ENCODE measurements at places on chromosomes 2 and 18. TPM values are rescaled to one million over a fixed set of nuclear protein-coding genes. Genes with fewer than 3 reads are reported as not detected.
A peak's percentile ranks its signal among the peaks of the same experiment; 100 is the strongest.

DNA sequence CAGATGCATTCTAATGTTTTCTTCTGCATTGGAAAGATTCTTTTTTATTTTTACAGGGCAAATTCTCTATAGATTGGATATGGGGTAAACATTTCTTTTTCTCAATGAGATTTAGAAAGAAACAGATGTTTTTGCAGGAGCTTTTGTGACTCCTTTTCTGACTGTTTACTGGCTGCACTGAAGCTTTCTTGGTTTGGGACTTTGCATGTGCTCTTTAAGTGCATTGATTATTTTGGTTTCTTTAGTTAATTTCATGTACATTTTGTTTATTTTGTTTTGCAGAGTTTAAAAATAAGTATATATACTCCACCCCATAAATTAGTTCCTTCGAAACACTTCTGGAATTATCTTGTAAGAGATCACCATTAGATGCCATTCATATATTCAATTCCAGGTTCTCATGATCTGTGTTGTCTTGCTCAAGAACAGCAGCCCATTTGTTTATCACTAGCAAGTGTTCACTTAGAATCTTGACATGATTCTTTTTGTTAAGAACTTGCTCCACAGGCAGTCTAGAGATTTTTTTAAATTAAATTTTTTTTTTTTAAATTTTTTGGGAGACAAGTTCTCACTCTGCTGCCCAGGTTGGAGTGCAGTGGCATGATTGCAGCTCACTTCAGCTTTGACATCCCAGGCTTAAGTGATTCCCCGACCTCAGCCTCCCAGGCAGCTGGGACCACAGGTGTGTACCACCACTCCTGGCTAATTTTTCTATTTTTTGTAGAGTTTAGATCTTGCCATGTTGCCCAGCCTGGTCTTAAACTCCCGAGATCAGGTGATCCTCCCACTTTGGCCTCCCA lies 233.7 kb downstream of the MYCN start:
- H3K4me3 ChIP-seq: no peak overlapping the region
- no peaks in the 10 kb centered on the region for H3K27me3 ChIP-seq
- DNase-seq: no peak

DNA sequence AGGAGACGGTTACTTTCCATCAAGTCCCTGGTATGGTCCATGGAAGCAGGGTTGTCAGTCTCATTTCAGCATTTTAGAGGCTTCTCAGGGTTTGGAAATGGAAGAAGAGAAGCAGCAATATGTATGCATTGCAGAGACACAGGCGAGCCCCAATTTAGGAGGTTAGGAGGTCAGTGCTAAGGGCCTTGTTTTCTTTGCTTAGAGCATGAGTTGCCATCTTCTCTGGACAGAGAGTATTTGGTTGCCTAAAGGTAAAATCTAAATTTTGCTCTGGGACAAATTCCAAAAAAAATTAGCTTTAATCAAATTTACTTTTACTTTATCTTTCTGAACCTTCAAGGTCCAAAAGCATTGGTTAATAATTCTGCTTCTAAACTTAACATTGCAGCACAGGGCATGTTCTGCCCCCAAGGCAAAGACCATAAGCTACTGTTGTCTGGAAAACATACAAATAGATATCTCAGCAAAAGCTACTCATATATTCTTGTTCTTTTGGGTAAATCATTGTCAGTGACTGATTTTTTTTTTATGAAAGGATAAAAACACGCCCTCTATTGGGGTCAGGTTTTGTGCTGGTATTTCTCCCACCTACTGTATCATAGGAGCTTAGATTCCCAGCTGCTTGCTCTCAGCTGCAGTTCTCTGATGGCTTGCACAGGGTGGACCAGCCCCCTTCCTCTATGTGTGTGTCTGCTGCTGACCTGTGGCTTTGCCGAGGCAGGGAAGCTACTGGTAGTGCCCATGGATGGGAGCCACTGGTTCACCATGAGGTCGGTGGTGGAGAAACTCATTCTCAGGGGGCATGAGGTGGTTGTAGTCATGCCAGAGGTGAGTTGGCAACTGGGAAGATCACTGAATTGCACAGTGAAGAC lies at the start of gene UGT1A9:
Gene UGT1A9 (plus strand): TSS at position 609 of the 872 bp plus-strand sequence. CDS start 37 bp downstream, at position 646.
- no peak within 1 kb of the TSS for H3K4me3 ChIP-seq
- no peak for DNase-seq
- peaks cover 18% of the 10 kb centered on the region for H3K27me3 ChIP-seq
- H3K36me3 ChIP-seq: no peaks in the 10 kb centered on the region
- H3K27ac ChIP-seq: no peak within 1 kb of the TSS

DNA sequence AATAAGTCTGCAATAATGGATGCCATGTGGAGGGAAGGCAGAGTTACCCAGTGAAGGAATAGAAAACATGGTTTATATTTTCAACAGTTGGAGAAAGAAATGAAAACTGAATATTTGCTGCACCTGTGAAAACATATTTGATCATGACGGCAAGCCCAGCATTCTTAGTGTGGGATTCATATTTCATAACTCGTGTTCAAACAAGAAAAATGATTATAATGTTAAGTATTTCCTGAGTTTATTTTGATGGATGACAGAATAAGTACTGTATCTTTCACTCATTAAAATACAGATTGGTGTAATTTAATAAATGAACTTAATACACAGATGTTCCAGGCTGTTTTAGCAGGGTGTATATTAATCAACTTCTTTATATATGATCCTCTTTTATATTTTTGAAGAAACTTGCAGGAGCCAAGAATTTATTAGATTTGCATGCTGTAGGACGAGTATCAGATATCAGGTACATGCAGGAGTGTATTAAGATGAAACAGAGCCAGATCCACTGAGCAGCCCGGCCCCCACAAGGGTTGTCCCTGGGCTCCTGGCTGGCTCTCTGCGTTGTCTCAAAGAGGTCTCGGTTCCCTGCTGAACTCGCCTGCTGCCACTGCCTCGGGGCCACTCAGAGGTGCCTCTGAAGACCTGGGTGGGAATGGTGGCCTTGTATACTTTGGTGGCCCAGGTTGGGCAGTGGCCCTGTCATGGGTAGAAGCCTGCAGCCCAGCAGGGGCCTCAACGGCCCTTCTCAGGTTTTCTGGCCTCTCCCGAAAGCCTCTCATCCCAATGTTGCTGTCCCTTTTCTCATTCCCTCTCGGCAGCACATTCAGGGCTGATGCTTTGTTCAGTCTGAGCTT lies 95.0 kb upstream of the LDAH start:
- H3K4me3 ChIP-seq: no peak overlapping the region
- DNase-seq: no peak
- no peak overlapping the region for H3K27ac ChIP-seq
- H3K36me3 ChIP-seq: no peaks in the 10 kb centered on the region
- H3K4me1 ChIP-seq: no peaks in the 10 kb centered on the region

- no peak overlapping the region for H3K27ac ChIP-seq
- H3K27me3 ChIP-seq: peaks cover 4% of the 10 kb centered on the region
- H3K4me3 ChIP-seq: no peak overlapping the region
- no peaks in the 10 kb centered on the region for H3K4me1 ChIP-seq
- no peaks in the 10 kb centered on the region for H3K36me3 ChIP-seq
These were observed 79.9 kb downstream of the ALK start for GRCh38 chr2:29841386-29842004.

- DNase-seq: no peak
- H3K27me3 ChIP-seq: no peaks in the 10 kb centered on the region
- H3K4me1 ChIP-seq: peaks cover 15% of the 10 kb centered on the region
- peaks cover 7% of the 10 kb centered on the region for H3K36me3 ChIP-seq
- no peak overlapping the region for H3K27ac ChIP-seq
These were observed 114.6 kb downstream of the BAZ2B start for GRCh38 chr2:159501743-159502142.

EML6 gene
- 0.30 TPM for total RNA-seq

- peak overlapping the region; percentile 94 for H3K4me3 ChIP-seq
- no peak for DNase-seq
- H3K36me3 ChIP-seq: peaks cover 68% of the 10 kb centered on the region
- no peaks in the 10 kb centered on the region for H3K27me3 ChIP-seq
- peaks cover 70% of the 10 kb centered on the region for H3K4me1 ChIP-seq
These were observed 4.4 kb downstream of the ACTR3 start for GRCh38 chr2:113894156-113894743.

SGPP2 gene
- 9.4 TPM for total RNA-seq

GRCh38 chr2:111900859-111901258 lies 2.5 kb downstream of the MERTK start:
- H3K36me3 ChIP-seq: no peaks in the 10 kb centered on the region
- H3K27ac ChIP-seq: no peak overlapping the region
- peak; percentile 24 for DNase-seq
- no peak overlapping the region for H3K4me3 ChIP-seq
- H3K27me3 ChIP-seq: peaks cover 15% of the 10 kb centered on the region

DNA sequence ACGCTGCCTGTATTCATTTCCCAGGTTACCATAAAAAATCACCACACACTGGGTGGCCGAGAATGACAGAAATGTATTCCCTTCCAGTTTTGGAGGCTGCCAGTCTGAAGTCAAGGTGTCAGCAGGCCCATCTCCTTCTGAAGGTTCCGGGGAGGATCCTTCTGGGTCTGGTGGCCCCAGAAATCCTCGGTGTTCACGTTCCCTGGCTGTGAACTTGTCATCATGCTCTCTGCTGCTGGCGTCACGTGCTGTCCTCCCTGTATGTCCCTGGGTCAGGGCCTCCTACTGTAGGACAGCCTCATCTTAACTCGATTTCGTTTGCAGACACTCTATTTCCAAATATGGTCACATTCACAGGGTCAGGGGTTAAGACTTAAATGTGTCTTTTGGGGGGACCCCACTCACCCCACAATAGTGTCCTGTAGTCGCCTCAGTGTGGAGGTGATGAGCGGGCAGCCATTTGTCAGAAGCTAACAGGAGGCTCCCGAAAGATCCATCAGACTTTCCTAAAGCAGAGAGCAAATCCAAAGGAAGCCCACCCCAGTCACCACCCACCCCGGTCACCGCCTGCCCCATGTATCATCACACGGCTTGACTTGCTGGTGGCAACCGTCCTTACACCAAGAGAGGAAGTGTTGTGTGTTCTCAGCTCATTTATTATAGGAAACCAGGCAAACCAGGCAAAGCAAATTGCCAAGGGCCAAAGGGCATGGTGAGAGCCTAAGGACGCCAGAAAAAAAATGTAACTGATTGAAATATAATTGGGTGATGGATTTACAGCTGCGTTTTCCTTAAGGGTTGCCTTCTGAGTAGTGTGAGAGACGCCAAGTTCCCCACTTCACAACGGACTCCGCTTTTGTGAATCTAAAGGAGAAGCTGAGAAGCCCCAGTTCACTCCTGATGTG lies 148.8 kb upstream of the ZNF236 start:
- no peak overlapping the region for H3K27ac ChIP-seq
- no peaks in the 10 kb centered on the region for H3K4me1 ChIP-seq
- peaks cover 3% of the 10 kb centered on the region for H3K27me3 ChIP-seq
- no peak overlapping the region for H3K4me3 ChIP-seq
- no peak for DNase-seq
- H3K36me3 ChIP-seq: no peaks in the 10 kb centered on the region

DNA sequence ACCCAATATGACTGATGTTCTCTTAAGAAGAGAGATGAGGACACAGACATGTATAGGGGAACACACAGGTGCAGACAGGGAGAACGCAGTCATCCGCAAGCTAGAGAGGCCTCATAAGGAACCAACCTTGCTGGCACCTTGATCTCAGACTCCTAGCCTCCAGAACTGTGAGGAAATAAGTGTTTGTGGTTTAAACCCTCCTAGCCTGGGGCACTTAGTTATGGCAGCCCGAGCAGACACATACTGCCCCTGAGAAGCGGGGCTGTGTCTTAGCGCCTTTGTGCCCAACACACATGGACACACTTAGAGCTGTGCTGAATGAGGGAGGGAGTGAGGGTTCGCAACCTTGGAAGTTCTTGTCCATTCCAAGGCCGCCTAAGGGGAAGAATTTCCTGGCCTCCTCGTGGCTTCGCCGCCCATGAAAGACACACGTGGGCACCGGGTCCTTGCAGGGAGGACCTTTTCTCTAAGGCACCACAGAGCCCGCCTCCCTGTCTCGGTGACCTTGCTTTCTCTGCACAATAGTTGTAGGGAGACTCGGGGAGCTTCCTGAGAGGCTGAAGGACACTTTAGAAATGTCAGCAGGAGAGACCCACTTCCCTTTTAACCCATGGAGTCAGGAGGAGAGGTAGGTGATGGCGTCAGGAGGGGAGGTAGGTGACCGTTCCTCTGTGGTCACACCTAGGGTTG lies 224.5 kb upstream of the HDAC4 start:
- no peak for DNase-seq
- H3K27me3 ChIP-seq: no peaks in the 10 kb centered on the region
- no peak overlapping the region for H3K27ac ChIP-seq

MAIP1 gene
- total RNA-seq: 26.1 TPM

Data from activated CD4-positive, alpha-beta T cell treated with anti-CD3 and anti-CD28 coated beads for 36 hours (primary cell).